ENCODE measurements at places on chromosomes 3 and 15.

- no peak for DNase-seq
These were observed 14.4 kb upstream of the CCDC39 start for GRCh38 chr3:180693656-180694055.

- DNase-seq, result no peak
These were observed 21.2 kb downstream of the CCR4 start for GRCh38 chr3:32972482-32973146.

DNA sequence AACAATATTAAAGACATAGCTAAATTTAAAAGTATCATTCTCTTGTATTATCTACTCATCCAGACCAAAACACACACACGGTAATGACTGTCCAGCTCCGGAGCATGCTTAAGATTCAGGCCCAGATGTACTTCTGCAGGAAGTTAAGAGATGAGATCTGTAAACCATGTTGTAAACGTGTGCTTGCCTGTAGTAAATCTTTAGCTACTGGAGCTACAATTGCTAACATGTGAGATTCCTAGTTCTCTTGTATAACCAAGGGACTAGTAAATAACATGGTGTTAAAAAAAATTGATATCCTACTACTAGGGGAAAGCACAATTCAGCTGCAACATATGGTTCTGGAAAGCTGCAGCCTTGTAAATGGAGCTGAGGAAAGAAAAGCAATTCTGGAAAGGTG is 651.7 kb upstream of the CCDC54 start:
- no peak for DNase-seq

DNA sequence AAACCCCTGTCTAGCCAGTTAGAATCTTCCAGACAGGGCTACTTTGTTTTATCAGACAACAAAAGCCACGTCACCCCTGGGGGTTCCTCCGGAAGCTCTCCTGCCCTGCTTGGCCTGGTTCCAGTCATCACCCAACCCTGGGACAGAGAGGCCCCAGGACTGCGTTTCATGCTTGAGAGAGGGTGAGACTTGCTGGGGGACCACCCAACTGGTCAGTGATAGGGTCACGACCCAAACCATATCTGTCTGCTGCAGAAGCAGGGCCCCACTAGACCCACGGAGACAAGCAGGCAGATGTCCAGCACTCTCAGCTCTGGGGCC is 1.2 kb downstream of the NT5DC2 start:
- peak; percentile 33 for DNase-seq

DNA sequence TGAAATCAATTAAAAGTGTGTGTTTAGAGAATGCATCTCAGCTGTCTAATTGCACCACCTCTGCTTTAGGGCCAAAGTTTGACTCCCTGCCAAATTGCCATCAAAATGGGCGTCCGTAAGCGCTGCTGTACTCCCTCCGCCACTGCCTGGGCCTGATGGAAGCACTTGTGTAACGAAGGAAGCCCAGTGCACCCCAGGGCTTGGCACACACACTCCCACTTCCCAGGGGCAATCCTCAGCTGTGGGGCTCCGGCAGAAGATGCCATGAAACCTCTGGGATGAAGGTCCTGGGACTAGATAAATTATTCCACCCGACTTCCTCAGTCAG is 137.8 kb downstream of the RORA start:
- no peak for DNase-seq

DNA sequence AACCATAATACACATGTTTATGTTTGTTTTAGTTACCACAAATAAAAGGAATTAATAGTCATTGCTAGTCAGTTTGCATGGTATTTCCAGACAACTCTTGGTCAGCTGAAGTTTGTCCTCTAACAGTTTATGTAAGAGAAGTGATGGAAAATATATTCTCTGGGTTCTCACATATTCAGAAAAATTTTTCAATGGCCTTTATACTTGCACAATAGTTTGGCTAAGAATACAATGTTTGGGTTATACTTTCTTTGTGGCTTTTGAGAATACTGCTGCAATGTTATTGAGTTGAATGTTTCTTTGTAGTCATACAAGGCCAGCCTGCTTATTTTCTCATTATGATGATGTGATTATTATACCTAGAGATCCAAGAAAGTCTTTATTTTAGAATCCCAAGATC is 133.9 kb downstream of the RAP2B start:
- no peak for DNase-seq

DNA sequence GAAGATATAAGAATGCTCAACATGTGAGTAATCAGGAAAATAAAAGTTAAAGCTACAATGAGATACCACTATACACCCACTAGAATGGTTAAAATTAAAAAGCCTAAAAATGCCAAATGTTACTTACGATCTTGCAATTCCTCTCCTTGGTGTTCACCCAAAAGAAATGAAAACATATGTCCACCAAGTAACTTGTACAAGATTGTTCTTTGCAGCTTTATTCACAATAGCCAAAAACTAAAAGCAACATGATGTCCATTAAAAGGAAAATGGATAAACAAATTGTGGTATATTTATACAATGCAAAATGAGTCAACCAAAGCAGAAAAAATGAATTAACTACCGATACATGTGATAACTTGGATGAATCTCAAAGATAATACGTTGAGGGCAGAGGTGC is 301.6 kb upstream of the THBS1 start:
- DNase-seq, result no peak

DNA sequence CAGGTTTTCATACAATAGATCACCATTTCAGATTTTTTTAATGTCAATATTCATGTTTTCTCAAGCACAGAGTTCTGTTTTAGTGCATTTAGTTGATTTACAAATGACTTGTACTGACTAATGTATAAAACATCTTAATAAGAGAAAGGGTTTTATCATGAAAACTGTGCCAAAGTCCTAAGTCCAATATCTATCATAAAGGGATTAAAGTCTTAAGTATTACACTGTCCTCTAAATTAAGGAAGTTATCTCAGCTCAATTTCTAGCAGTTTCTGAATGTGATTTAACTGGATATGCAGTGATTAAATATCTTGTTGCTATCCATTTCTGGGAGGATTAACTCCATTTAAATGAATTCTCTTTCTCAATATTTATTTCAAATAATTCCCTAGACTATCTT is 381.1 kb upstream of the CNTN4 start:
- DNase-seq, result no peak

GRCh38 chr3:32975891-32976595 is 24.6 kb downstream of the CCR4 start:
- DNase-seq, result no peak

GRCh38 chr15:77282333-77282732 is 137.6 kb downstream of the PEAK1 start:
- no peak for DNase-seq

- DNase-seq, result no peak
These were observed 149.5 kb upstream of the THBS1 start for GRCh38 chr15:39431376-39431775.

DNA sequence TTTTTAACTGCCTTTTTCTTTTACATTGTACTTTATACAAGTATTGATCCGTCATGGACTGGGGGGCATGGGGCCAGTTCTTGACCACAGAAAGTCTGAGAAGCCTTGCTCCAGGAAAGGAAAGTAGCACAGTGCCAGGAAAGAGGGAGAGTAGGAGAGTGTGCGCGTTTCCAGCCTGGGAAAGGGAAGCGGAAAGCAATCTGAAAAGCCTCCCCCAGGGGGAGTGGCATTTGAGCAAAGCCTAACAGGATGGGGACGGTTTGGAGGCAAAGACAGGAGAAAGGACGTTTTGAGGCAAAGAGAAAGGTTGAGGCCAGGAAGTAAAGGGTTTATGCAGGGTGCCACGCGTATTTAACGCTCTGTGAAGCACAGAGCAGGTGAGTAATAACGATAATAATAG is 116.9 kb downstream of the RORA start:
- no peak for DNase-seq

DNA sequence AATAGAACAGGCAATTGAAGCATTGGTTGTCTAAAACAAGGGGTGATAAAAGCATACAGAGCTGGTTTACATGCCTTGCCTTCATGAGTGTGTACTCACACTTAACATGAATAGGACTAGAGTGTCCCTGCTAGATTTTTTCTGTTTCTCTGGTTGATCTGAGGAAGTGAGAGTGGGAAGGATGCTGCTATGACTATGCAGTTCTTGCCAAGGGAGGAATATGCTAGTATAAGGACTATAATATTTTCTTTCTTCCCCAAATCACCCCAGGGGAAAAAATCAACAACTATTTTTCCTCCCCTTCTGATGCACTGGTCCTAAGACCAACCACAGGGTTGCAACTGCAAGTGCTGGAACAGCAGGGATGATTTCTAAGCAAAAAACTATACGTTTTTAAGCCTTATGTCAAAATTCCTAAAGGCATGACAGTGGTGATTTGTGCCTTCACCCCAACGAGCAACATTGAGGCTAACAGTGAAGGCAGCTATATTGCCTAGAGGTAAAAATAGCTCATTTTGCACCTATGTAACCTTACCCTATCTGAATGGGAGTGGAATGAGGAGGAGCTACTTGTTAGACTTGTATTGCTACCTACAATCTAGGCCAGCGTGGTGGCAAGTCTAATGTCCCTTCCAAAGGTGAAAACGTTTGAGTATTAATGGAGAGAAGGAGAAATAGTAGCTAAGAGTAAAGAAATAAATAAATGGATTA is 33.5 kb upstream of the USP8 start:
- no peak for DNase-seq

- no peak for DNase-seq
These were observed 19.0 kb downstream of the CGNL1 start for GRCh38 chr15:57395292-57395691.

- DNase-seq, result no peak
These were observed 23.6 kb upstream of the KCNMB2 start for GRCh38 chr3:178512647-178513046.

DNA sequence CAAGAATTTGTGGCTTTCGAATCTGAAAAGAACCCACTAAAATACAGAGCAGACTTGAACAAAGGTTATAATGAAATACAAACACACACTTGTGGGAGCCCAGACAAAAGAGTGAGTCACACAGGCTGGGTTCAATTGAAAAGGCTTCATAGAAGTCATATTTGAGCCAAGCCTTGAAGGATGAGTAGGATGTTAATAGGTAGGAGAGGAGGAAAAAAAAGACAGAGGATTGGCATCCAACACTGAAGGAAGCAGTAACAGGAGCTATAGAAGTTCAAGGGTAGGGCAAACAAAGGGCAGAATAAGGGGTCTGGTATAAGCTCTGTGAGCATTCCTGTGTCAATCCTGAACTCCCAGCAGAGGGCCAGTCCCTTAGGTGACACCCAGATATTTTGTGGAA is 325.4 kb downstream of the FOXP1 start:
- DNase-seq, result no peak

DNA sequence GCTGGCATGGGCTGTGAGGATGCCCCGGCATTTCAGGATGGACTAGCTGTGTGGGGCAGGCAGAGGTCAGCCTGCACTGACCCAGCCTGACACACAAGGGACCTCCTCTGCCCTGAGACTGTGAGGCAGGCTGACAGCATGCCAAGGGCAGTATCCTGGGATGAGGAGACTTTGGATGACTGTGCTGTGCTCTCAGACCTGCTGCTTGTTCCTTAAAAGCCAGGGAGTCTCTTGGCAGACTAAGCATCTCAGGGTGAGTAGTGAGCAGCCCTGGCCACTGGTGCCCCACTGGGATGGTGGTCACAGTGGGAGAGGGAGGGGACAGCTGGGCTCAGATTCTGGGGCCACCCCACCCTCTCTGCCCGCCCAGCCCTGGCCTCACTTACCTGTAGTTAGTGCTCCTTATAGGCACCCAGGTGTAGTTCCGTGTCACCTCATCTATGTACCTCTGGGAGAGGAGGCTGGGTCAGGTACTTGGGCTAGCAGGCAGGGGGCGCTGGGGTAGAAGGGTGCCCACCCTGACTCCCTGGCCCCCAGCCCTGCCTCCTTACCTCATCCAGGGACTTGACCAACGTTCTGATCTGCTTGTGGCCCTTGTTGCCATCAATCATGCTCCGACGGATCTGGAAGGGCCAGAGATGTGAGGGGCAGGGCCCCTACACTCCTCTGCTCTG is 16.1 kb upstream of the TMEM115 start:
- no peak for DNase-seq

DNA sequence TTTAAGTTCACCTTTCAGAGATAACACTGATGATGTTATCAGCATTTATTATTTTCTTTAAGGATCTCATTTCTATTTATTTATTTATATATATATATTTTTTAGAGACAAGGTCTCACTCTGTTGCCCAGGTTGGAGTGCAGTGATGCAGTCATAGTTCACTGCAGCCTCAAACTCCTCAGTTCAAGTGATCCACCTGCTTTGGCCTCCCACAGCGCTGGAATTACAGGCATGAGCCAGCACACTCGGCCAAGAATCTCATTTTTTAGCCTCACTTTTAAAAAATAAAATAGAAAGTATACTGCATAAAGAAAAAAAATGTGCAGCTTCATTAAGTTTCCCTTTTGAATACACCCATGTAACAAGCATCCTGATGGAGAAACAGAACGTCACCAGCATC is 35.6 kb downstream of the PLA2G4D start:
- no peak for DNase-seq

- no peak for DNase-seq
These were observed 15.7 kb downstream of the GTPBP8 start for GRCh38 chr3:113006359-113007056.

DNA sequence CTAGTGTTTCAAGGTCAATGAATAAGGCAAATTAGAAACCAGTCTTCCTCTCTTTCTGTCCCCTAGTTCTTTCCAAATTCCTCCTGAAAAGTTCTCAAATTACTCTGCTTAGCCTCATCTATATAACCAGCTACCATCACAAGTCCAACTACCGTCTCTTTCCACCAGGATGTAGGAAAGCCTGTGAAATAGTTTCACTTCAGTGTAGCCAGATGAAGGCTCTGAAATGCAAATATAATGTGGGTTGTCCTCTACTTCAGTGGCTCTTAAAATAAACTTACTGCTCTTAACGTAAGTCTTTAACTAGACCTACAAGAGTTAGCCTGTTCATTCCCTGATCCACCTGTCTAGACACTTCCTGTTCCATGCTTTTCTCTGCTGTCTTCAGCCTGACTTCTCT is 827.7 kb downstream of the ROBO1 start:
- DNase-seq, result no peak

GRCh38 chr3:114338651-114339357 is 45.0 kb downstream of the TIGIT start:
- peak; percentile 29 for DNase-seq

- DNase-seq, result no peak
These were observed 5.0 kb downstream of the NUTM1 start for GRCh38 chr15:34347951-34348638.

DNA sequence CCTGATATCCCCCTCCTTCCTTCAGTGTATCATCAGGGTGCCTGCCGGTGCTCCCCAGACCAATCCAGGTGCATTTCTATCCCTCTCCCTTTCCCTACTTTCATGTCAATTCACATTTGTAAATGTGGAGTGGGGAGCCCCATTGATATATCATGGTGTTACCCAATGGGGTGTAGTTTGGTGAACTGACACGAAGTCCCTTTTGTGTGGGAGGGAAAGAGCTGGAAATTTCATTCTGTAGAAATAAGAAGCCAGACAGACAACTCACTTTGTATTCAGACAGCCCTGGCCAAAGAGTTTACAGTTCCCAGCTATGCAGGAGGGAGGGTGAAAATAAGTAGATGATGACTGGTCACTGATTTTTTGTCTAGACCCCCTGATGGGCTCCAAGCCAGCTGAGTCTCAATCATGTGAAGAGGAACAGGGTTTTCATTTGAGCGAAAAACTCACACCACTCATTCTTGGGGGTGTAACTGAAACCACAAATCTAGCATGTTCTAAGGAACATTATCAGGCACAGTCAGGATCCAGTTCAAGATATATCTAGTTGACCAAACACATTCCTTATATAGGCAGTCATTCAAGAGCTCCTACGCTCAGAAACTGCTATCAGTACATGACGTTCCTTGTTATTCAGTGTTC is 58.9 kb downstream of the LMCD1 start:
- DNase-seq, result no peak

All from CD4-positive, alpha-beta T cell treated with Interleukin-15 for 4 hours (primary cell).